Aorta (tissue), 5 donors: ENCODE measurements at places on chromosomes 2 and 18. TPM values are rescaled to one million over a fixed set of nuclear protein-coding genes. Genes with fewer than 3 reads are reported as not detected.

DCDC2C gene
- not detected for total RNA-seq

GRCh38 chr2:238897122-238897880 is 49.4 kb downstream of the TWIST2 start:
- DNase-seq, result no peak
- H3K4me3 ChIP-seq, result no peak overlapping the region
- no peaks in the 10 kb centered on the region for H3K4me1 ChIP-seq
- no peaks in the 10 kb centered on the region for H3K27me3 ChIP-seq
- no peaks in the 10 kb centered on the region for H3K36me3 ChIP-seq
- no peak overlapping the region for H3K27ac ChIP-seq

GRCh38 chr2:134207589-134208209 is 46.2 kb upstream of the MGAT5 start:
- no peaks in the 10 kb centered on the region for H3K36me3 ChIP-seq
- no peaks in the 10 kb centered on the region for H3K27me3 ChIP-seq
- H3K4me3 ChIP-seq, result no peak overlapping the region
- H3K27ac ChIP-seq, result no peak overlapping the region
- DNase-seq, result peak; percentile 86

- no peaks in the 10 kb centered on the region for H3K4me1 ChIP-seq
- no peak for DNase-seq
- no peaks in the 10 kb centered on the region for H3K27me3 ChIP-seq
- H3K4me3 ChIP-seq, result no peak overlapping the region
Observed at GRCh38 chr2:44768438-44769236, 172.9 kb upstream of the SIX3 start.

- no peak overlapping the region for H3K4me3 ChIP-seq
- no peak for DNase-seq
- no peak overlapping the region for H3K27ac ChIP-seq
- no peaks in the 10 kb centered on the region for H3K36me3 ChIP-seq
Observed at GRCh38 chr2:12264146-12264545, 452.6 kb upstream of the TRIB2 start.

DNA sequence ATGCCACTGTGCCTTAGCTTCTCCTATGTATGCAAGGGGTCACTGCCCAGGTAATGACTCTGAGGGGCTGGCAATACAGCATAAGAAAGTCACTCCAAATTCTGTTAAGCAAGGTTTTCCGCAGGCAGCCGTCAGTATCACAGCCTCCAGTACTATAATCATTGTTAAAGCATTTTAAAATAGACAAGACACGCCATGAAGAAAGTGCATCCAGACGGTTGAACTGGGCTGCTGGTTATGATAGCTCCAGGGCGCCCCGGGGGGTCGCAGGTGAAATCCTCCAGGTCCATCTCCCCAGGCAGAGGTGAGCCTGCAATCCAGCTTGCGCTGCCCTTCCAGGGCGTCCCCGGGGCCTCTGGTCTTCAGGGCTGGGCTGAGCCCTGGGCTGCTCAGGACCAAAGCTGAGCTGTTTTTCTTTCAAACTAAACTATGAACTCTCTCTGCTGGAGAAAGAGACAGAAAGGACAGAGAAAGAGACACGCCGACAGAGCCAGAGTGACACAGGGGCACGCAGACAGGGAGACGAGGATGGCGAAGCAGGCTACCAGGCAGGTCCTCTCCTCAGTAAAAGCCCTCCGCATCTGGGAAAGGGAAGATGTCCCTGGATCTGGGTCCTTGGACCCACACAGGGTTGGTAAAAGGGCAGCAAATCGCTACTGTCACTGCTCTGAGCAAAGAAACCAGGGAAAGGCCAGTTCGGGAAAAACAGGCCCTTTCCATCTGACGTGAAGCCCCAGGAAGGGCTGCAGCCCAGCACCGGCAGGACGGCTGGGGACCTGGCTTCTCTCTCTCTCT is 2.1 kb upstream of the TWIST2 start:
- no peaks in the 10 kb centered on the region for H3K36me3 ChIP-seq
- no peaks in the 10 kb centered on the region for H3K4me1 ChIP-seq
- no peak overlapping the region for H3K4me3 ChIP-seq
- no peak for DNase-seq
- no peak overlapping the region for H3K27ac ChIP-seq

FKBP7 gene
- 28.0 TPM for total RNA-seq

HOXD8 gene
- 11.5 TPM for total RNA-seq

CRACDL gene
- total RNA-seq, result 7.5 TPM

DNA sequence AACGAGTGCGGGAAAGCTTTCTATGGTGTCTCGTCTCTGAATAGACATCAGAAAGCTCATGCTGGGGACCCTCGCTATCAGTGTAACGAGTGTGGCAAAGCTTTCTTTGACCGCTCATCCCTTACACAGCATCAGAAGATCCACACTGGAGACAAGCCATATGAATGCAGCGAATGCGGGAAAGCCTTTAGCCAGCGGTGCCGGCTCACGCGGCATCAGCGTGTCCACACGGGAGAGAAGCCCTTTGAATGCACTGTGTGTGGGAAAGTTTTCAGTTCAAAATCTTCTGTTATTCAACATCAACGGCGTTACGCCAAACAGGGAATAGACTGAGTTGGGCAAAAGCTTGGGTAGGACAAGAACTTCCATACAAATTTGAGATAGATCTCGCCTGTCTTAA is 16.2 kb downstream of the ZNF2 start:
- DNase-seq, result no peak
- no peak overlapping the region for H3K4me3 ChIP-seq
- H3K36me3 ChIP-seq, result peaks cover 8% of the 10 kb centered on the region
- H3K27ac ChIP-seq, result no peak overlapping the region
- H3K27me3 ChIP-seq, result no peaks in the 10 kb centered on the region

DNA sequence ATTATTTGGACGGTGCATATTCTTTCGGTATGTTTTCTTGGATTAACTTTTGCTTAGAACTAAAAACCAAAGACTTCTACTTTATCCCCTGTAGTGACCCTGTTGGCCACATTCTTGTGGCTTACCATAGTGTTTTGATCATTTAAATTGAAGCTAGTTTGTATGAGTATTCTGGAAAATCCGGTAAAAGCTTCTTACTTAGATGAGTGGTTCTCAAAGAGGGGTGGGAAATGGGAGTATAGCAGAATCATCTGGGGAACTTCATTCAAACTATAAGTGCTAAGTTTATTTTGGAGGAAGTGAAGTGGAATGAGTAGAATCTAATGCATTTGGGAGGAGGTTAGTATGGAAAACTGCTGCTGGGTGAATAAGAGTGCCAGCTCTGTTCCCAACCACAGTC is 3.8 kb downstream of the PPP1CB start:
- DNase-seq, result no peak
- H3K4me1 ChIP-seq, result no peaks in the 10 kb centered on the region
- H3K36me3 ChIP-seq, result peaks cover 4% of the 10 kb centered on the region
- no peak overlapping the region for H3K27ac ChIP-seq

- DNase-seq, result no peak
- no peak overlapping the region for H3K4me3 ChIP-seq
- H3K36me3 ChIP-seq, result no peaks in the 10 kb centered on the region
- H3K27ac ChIP-seq, result no peak overlapping the region
Observed at GRCh38 chr2:36459725-36460137, 104.2 kb downstream of the CRIM1 start.

DNA sequence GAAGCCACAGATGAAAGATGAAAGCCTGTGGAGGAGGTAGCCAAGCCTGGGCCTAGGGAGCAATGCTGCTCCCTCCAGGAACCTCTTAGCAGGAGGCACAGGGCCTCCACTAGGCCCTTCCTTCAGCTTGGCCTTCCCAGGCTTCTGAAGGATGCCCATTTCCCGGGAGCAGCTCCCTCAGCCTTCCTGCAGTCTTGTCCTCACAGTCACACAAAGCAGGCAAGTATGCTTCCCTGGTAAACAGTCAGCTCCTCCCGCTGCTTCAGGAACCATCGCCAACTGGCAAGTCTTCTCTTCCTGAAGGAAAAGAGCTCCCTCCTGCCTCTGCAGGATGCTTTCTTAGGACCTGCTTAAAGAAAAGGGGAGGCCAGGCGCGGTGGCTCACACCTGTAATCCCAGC is 53.2 kb downstream of the SMAD7 start:
- no peak overlapping the region for H3K4me3 ChIP-seq
- H3K36me3 ChIP-seq, result no peaks in the 10 kb centered on the region
- peaks cover under 1% of the 10 kb centered on the region for H3K4me1 ChIP-seq
- H3K27ac ChIP-seq, result peak overlapping the region; percentile 58

GRCh38 chr18:48838921-48839818 is 111.6 kb downstream of the SMAD7 start:
- no peaks in the 10 kb centered on the region for H3K4me1 ChIP-seq
- H3K36me3 ChIP-seq, result no peaks in the 10 kb centered on the region

DNA sequence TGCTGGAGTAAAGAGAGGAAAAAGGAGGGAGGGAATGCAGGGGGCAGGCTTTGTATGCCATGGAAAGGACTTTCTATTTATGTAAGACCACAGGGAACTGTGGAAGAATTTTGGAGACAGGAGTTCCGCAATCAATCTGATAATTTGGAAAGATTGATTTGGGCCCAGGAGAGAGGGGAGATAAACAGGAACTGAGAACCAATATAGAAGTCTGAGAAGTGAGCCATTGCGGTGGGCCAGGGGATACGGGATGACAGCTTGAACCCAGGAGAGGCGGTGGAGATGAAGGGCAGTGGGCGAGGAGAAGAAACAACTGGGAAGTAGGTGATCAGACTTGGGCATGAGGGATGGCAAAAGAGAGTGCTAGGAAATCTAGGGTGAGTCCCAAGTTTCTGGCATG is 23.7 kb downstream of the RASGRP3 start:
- H3K27me3 ChIP-seq, result no peaks in the 10 kb centered on the region
- H3K27ac ChIP-seq, result no peak overlapping the region
- H3K36me3 ChIP-seq, result no peaks in the 10 kb centered on the region
- DNase-seq, result no peak

LHCGR gene
- total RNA-seq, result 0.42 TPM

GRCh38 chr2:190452433-190452832 is 44.3 kb downstream of the MFSD6 start:
- H3K27me3 ChIP-seq, result no peaks in the 10 kb centered on the region
- no peak overlapping the region for H3K27ac ChIP-seq
- no peak for DNase-seq

- no peaks in the 10 kb centered on the region for H3K36me3 ChIP-seq
- H3K4me3 ChIP-seq, result no peak overlapping the region
- H3K27ac ChIP-seq, result no peak overlapping the region
- no peak for DNase-seq
- H3K27me3 ChIP-seq, result no peaks in the 10 kb centered on the region
Observed at GRCh38 chr2:62854600-62855514, 149.3 kb downstream of the EHBP1 start.

- H3K4me1 ChIP-seq, result no peaks in the 10 kb centered on the region
- no peak for DNase-seq
Observed at GRCh38 chr2:17517481-17518211, 594 bp downstream of the RAD51AP2 start.

GRCh38 chr2:32812316-32812715 is 134.4 kb upstream of the LTBP1 start:
- no peaks in the 10 kb centered on the region for H3K4me1 ChIP-seq
- H3K27me3 ChIP-seq, result no peaks in the 10 kb centered on the region
- no peak for DNase-seq

ANAPC1 gene
- total RNA-seq, result 29.2 TPM

LRATD1 gene
- total RNA-seq, result 2.1 TPM

DNA sequence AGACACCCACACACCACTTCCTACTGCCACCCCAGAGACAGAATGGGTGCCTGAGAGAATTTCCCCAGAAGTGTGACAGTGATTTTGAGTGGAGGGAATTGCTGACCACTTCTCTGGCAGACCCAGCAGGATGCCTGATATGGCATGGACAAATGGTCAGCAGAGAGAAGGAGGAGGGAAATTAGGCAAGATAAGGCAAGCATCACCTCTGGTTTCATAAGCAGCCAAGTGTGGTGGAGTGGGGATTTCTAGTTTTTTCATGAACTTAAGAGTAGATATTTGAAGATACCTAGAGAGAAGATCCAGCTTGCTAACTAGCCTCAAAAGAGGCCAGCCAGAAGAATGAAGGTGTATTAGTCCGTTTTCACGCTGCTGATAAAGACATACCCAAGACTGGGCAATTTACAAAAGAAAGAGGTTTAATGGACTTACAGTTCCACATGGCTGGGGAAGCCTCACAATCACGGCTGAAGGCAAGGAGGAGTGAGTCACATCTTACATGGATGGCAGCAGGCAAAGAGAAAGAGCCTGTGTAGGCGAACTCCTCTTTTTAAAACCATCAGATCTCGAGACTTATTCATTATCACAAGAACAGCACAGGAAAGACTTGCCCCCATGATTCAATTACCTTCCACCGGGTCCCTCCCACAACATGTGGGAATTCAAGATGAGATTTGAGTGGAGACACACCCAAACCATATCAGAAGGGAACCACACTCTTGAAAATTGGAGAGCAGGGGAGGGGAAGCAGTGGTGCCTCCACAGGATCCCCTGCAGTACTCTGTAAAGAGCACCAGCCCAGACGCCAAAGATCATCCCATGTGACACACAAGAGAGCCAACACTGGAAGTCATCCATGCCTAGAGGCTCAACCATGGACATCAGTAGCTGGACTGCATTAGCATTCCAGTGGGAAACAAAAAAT is 64.2 kb downstream of the RBM43 start:
- no peaks in the 10 kb centered on the region for H3K27me3 ChIP-seq
- no peak overlapping the region for H3K27ac ChIP-seq
- DNase-seq, result no peak
- no peak overlapping the region for H3K4me3 ChIP-seq

GRCh38 chr2:236744716-236745115 is 175.1 kb downstream of the ACKR3 start:
- DNase-seq, result no peak
- no peaks in the 10 kb centered on the region for H3K4me1 ChIP-seq
- no peak overlapping the region for H3K27ac ChIP-seq

- no peaks in the 10 kb centered on the region for H3K27me3 ChIP-seq
- H3K4me1 ChIP-seq, result no peaks in the 10 kb centered on the region
- H3K36me3 ChIP-seq, result no peaks in the 10 kb centered on the region
- no peak for DNase-seq
- no peak overlapping the region for H3K4me3 ChIP-seq
- H3K27ac ChIP-seq, result no peak overlapping the region
Observed at GRCh38 chr2:23696752-23697045, 230.2 kb downstream of the ATAD2B start.

GRCh38 chr2:113698892-113699447 is 57.5 kb downstream of the SLC35F5 start:
- no peaks in the 10 kb centered on the region for H3K36me3 ChIP-seq
- no peaks in the 10 kb centered on the region for H3K27me3 ChIP-seq
- H3K27ac ChIP-seq, result no peak overlapping the region
- H3K4me3 ChIP-seq, result no peak overlapping the region

DNA sequence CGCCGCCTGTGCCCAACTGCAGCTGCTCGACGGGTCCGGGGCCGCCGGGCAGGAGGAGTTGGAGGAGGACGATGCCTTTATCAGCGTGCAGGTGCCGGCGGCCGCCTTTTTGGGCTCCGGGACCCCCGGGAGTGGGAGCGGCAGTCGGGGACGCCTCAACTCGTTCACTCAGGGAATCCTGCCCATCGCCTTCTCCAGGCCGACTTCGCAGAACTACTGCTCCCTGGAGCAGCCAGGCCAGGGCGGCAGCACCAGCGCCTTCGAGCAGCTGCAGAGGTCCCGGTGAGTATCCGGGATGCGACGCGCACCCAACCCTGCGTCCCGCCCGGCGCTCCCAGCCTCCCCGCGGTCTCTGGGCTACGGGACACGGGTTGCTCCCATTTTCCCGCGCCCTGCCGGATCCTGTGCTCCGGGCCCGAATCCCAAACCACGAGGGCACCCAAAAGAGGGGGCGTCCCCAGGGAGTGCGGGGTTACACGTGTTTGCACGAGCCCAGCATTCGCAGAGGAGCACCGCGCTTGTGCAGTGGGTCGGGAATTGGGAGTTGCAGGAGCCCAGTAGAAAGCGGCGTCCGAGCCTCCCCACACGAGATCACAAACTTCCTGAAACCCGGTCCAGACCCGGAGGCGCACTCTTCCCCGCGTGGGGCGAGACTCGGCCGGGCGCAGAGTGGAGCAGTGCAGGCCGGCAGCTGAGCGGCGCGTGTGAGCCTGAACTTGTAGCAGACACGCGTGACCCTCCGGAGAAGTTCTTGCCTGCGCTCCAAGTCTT is 1.2 kb downstream of the CABLES1 start:
- H3K4me1 ChIP-seq, result peaks cover 3% of the 10 kb centered on the region
- H3K36me3 ChIP-seq, result no peaks in the 10 kb centered on the region
- peak; percentile 80 for DNase-seq
- H3K27me3 ChIP-seq, result no peaks in the 10 kb centered on the region
- H3K4me3 ChIP-seq, result peak overlapping the region; percentile 71
